ENCODE measurements at places on chromosomes 12 and 14. TPM values are rescaled to one million over a fixed set of nuclear protein-coding genes. Genes with fewer than 3 reads are reported as not detected.

The ARHGEF40 gene
- 8.6 TPM for total RNA-seq

The TBX5 gene
- not detected for total RNA-seq

The RASAL1 gene
- total RNA-seq = 0.46 TPM

The PTGDR gene
- total RNA-seq = not detected

The DBX2 gene
- not detected for total RNA-seq

The LRRC9 gene
- total RNA-seq = not detected

The CD163 gene
- total RNA-seq = not detected

The FLRT2 gene
- 3.0 TPM for total RNA-seq

The PHC1 gene
- total RNA-seq = 9.9 TPM

The ADGRD1 gene
- total RNA-seq = 0.55 TPM

The PTCSC3 gene
- not detected for total RNA-seq

The PLBD1 gene
- 4.6 TPM for total RNA-seq

The GPR132 gene
- 0.60 TPM for total RNA-seq

The SLC6A13 gene
- total RNA-seq = 0.31 TPM

The STON2 gene
- total RNA-seq = 2.6 TPM

The GLIPR1L1 gene
- total RNA-seq = not detected

The TAS2R7 gene
- not detected for total RNA-seq

The GALNT8 gene
- not detected for total RNA-seq

The TMEM229B gene
- 0.21 TPM for total RNA-seq

The SPTB gene
- total RNA-seq = 1.5 TPM

The CLEC4A gene
- total RNA-seq = not detected

The KRR1 gene
- 56.3 TPM for total RNA-seq

The ADAM21 gene
- total RNA-seq = not detected

The HSP90B1 gene
- total RNA-seq = 526 TPM

The GPD1 gene
- 0.23 TPM for total RNA-seq

The CCDC196 gene
- total RNA-seq = not detected
